Stimulated activated naive CD8-positive, alpha-beta T cell treated with anti-CD3 and anti-CD28 coated beads, Interleukin-15, Interleukin-2, amounts not matched to agents 100 U/mL and 50 U/mL, for 24 hours (primary cell): ENCODE measurements at places on chromosomes 3 and 15.

DNA sequence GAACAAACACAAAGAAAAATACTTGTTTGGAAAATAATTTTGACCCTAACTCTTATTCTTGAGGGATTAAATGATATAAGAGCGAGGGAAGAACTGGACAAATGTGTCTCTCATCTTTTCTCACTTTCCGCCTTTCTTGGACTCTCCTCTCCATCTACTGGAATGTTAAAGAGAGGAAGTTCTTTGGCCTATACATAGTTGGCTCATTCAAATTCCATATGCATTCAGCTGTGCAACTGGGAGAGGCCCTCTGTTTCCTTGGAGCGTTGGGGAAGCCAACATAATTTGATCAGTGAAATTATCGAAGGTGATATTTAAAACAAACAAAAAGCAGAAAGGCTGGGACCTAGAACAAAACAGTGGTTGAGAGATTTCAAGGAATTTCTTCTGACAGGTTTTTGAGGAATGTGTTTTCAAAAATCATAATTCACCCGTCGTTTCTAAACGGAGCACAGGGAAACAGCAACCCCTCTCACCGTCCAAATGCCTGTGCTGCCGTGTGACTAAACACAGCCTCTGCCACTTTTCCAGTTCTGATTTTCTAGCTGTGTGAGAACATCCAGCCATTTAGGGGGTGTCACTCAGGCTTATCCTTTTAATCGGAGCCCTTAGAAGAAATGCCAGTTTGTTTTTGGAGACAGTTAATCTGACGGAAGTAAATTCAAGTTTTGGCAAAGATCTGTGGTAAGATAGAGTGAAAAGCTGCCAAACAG, 489.9 kb downstream of the SOX2 start:
- DNase-seq = no peak

GRCh38 chr3:150798122-150798618, 35.2 kb upstream of the SIAH2 start:
- DNase-seq = no peak

DNA sequence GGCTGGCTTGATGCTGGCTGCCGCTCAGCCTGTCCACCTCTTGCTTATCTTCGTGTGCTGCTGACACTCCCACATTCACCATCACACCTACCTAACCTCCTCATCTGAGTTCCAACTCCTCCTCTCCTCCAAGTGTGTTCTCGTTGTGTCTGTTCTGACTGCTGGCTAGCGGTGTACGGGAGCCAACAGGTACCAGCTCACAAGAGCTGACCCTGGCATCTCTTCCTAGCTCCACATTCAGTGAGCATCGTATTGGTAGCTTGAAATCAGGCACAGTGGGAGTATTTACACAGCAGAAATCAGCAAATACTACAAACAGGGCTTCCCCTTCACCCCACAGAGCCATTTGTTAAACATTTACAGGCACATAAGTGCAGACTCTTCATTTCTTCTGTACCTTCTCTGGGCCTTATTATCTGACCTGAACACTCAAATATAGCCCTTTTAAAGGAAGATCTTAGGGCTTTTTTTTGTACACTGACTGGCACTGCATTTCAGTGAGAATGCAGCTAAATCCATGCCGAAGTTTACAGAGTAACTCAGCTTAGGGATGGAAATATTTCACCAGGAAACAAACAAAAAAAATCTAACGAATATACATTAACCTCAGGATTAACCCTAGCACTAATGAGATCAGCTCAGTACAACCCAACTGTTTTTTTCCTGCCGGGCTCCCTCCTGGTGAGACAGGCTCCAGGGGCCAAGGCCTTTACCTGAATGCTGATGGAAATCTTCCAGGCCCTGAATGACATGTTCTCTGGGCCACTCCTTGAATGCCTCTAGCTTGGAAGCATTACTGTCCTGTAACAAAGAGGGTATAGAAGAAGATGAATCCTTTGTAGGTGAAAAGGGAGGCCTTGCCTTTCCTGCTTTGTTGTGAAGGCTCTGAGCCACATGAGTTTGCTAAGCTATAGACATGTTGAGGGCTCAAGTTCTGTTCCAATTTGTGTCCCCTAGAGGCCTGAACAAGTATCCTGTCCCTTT, 150.5 kb upstream of the LPP start:
- DNase-seq = no peak

DNA sequence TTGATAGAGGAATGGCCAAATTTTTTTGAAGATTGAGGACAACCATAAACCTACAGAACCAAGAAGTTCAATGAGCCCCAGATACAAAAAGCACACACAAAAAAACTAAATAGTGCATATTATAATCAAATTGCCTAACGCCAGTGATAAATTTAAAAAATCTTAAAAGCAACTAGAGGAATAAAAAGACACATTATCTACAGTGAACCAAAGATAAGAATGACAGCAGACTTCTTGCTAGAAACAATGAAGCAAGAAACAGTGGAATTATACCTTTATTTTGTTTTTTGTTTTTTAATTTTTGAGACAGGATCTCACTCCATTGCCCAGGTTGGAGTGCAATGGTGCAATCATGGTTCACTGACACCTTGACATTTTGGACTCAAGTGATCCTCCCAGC, 9.9 kb upstream of the SAMD7 start:
- DNase-seq = no peak

DNA sequence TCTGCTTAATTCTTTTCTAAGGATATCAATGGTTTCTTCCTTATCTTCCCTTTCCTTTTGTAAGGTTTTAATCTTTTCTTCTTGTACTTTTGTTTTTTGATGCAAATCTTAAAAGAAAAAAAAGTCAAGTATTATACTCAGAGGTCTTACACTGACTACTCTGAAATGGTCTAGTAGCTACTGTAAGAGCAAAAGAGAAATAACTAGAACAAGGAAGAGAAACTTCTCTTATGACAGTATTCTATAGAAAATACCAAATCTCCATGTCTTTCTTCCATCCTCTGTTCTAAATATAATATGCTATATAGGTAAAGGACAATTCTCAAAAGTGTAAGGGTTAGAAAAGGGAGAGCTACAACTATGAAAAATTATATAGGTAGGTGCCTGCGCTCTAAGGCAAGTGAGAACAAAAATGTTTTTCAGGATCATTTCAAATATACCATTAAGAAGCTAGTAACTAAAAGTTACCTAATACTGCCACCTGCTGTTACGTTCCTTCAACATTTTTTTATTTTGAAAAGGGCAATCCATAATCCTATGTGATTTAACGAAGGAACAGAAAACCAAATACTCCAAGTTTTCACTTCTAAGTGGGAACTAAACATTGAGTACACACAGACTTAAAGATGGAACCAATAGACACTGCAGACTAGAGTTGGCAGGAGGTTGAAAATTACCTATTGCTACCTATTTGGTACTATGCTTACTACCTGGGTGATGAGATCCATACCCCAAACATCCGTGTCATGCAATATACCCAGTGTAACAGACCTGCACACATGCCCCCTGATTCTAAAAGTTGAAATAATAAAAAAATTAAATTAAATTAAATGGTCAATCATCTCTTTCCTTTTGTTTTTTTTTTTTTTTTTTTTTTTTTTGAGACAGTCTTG, 36.7 kb downstream of the CIP2A start:
- no peak for DNase-seq

DNA sequence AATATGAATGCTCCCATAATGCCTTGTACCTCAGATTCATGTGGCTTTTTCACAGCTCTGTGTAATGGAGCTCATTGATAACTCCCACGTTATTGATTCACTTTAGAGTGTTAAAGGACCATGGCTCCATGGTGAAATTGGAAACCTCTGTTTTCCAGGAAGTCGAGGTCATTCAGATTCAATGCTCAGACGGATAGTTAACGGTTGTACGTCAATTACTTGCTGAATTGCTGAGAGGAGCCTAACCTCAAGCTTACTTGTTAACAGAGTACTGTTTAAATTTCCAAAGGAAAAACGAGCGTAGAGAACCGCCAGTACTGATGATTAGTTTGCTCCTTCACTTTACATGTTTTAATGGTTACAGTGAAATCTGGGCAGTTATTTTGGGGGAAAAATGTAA, 11.1 kb downstream of the ABHD17C start:
- no peak for DNase-seq

DNA sequence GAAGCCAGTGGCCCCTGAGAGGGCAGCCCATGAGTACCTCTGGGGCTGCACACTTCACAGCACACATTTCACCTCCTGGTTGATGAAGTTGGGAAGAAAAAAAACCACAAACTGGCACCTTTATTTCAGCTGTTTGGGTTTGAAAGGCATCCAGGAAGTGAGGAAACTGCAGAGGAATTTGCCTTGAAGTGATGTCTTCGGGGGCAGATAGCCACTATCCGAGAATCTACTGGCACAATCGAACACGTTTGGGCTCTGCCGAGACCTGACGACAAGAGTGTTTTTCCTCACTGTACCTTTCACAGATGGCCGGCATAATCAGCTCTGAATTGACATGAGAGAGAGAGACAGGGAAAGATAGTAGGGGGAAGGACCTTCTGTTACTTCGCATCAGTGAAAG, 59.7 kb downstream of the LRIG1 start:
- DNase-seq = no peak

- no peak for DNase-seq
These were observed 13.7 kb upstream of the DHX36 start for GRCh38 chr3:154338008-154338407.
